Stimulated activated effector memory CD8-positive, alpha-beta T cell treated with anti-CD3 and anti-CD28 coated beads, Interleukin-12 subunit alpha, Interleukin-12 subunit beta, amount 100 ng/mL, for 72 hours (primary cell): ENCODE measurements at places on chromosomes 12 and 14.
A peak's percentile ranks its signal among the peaks of the same experiment; 100 is the strongest.

DNA sequence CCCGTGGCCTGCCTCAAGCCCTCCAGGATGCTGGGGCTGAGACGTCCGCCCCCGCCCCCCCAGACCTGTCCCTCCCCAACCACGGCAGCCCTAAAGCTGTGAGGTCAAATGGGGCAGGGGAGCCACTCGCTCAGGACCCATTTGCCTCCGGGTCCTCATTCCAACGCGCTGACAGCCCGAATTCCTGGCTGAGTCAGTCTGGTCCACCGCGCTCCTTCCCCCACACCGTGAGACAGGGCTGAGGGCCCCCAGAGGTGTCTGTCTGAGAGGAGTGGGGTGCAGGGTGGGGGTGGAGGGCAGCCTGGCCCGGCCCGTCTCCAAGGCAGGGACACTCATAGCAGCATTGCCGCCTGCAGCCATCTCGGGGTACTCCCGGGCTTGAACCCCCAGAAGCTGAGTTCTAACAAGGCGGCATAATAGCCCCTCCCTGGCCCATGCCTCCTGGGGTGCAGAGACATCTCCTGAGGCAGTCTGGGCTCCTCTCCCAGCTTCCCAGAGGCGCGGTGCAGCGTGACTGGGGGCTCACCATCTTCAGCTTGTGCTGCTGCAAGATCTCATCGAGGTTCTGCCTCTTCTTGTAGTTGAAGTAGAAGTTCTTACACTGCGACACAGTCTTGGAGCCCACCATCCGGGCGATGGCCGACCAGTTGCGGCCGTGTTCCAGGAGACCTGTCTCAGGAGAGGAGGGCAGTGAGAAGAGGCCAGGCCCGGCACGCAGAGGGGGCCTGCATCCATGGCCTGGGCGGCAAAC lies 90.5 kb downstream of the RFLNA start:
- no peak for DNase-seq

DNA sequence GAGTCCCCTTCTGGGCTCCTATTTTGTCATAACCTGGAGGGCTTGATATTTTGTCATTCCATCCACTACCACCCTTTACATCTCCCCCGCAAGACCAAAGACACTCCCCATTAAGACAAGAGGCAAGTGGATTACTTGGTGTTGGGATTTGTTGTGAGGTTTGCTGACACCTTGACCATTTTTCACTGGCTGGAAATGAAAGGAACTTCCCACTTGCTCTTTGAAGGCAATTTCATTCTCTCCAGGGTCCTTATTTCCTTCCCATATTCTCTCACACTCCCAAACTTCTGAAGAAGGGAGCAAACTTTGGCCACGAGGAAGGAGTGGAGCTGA lies 14.9 kb downstream of the AGAP2 start:
- DNase-seq, result no peak

- no peak for DNase-seq
Measured at GRCh38 chr12:88994537-88994936, 357.8 kb downstream of the DUSP6 start.

DNA sequence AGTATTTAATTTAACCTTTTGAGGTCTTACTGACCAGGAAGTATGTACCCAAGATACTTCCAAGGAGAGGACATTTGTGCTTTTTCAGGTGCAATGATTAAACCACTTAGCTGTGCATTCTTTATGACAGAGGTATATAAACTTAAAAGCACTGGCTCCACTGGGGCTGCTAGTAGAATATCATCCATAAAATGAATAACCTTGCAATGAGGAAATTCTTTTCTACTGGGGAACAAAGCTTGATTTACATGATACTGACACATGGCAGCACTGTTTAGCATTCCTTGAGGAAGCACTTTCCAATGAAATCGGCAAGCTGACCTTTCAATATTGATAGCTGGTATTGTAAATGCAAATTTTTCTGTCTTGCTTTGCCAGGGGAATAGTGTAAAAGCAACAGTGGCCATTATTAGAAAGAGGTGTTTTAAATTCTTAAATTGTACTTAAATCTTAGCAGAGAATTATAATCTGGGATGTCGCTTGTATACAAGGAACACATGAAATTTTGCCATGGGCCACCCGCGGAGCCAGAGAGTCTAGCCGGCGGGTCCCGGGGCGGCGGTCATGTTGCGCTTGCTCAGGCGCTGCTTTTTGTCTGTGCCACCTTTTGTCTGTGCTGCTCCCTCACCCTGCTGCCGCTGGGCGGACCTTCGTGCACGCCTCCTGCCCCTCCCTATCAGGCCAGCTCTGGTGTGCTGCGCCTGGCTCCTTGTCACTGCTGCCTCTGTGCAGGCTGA lies 20.9 kb upstream of the BLTP3B start:
- peak; percentile 33 for DNase-seq

DNA sequence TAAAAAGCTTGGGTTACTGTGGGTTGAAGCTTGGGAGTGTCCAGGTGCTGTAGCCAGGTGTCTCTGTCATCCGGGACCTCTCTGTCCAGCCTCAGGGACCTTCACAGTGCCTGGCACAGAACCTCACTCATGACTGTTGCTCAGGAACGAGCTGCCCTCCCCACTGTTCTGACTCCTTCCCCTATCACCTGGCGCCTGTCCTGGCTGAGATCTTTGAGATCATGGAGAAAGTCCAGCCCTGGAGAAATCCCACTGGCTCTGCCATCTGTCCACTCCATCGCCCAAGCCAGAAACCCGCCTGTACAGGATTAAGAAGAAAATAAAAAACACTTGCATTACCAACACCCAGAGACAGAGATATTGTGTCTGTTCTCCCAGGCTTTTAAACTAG lies 53.5 kb downstream of the DGLUCY start:
- DNase-seq, result no peak

DNA sequence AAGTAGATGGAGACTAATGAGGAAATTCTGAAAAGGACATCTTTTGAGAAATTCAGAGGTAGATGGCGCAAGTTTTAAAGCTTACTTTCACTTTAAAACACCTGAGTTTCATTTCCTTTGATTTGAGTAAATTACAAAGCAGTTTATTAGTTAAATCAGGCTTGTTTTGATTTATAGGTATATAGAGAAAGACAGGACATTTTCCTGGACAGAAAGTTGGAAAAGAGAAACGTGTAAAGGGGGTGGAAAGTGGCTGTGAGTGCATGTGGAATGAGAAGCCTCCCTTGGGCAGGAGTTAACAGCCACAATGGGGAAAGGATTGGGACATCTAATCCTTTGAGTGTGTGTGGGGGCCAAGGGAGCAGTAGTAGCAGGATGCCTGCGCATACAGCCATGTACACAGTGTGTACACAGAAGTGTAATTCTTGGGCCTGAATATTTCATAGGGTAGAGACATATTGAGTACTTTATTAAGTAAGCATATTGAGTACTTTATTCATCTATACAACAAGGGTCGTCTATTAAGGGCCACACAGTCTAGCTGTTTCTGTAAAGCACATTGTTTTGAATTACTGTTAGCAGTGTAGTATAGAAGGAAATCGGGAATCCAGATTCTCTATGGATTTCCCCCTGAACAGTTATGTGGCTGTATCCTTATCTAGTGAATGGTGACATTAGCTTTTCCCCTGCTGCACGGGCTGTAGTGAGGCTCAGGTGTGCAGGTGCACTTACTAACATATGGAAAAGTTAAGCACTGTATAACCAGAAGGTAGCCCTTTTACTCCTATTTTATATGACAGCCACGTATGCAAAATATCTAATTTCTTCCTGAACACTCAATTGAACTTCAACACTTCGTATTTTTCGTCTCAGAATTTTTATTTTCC lies 19.1 kb downstream of the MARK3 start:
- no peak for DNase-seq

- DNase-seq, result no peak
Measured at GRCh38 chr12:4566474-4566873, 4.5 kb downstream of the DYRK4 start.

DNA sequence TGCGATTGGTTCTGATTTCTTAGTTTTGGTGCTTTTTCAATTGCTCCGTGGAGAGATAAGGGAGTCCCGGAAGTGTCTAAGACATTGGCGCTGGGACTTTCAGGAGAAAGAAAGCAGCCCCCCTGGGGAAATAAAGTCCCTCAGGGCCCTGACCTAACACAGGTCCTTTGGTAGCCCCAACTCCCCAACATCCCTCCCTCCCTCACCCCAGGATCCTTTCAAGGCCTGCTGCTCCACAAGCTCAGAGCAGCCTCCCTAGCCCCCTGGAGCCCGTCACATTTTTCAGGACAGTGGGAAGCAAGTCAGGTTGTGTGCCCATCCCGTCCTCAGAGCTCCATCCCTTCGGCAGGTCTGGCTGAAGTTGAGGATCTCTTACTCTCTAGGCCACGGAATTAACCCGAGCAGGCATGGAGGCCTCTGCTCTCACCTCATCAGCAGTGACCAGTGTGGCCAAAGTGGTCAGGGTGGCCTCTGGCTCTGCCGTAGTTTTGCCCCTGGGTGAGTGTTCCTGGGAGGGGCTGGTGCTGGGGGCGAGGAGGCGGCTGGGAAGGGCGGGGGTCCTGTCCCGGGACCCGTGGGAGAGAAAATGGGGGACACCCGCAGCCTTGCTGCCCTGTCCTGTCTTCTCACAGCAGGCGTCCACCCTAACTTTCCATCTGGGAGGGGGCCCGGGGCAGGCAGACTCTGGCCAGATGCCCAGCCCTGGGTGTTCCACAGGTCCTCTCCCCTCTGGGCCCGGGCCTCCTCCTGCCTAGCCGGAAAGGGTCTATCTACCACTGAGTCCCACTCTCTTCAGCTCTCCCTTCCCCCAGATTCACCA lies 950 bp downstream of the IFI27 start:
- no peak for DNase-seq

GRCh38 chr12:117967043-117967442 lies 1.7 kb downstream of the KSR2 start:
- no peak for DNase-seq

DNA sequence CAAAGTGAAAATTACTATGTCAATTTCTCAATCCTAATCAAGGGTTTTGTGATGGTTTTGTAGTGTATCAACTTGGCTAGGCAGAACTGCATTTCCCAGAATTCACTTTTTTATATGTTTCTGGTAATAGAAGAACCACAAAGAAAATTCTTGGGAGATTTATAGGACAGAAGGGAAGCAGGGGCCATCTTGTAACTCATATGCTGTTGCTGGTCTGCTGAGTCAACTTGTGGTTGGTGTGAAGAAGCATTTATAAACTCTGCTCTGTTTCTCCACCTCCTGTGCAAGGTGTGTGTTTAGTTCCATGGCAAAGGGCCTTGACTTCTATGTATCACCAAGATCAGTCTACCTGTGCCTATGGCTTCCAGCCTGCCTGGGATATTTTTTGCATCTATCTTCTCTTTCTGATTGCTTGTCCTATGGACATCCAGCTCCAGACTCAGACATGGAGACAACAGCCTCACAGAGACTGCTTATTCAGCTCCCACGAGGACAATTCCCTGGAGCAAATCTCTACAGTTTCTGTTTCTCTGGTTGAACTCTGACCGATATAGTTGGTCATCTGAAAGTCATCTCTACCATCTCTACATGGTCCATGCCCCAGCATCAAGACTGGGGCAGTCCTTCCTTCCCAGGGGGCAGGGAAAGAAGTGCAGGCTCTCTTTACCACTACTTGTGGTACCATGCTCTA lies 364.3 kb upstream of the DDHD1 start:
- DNase-seq, result no peak

DNA sequence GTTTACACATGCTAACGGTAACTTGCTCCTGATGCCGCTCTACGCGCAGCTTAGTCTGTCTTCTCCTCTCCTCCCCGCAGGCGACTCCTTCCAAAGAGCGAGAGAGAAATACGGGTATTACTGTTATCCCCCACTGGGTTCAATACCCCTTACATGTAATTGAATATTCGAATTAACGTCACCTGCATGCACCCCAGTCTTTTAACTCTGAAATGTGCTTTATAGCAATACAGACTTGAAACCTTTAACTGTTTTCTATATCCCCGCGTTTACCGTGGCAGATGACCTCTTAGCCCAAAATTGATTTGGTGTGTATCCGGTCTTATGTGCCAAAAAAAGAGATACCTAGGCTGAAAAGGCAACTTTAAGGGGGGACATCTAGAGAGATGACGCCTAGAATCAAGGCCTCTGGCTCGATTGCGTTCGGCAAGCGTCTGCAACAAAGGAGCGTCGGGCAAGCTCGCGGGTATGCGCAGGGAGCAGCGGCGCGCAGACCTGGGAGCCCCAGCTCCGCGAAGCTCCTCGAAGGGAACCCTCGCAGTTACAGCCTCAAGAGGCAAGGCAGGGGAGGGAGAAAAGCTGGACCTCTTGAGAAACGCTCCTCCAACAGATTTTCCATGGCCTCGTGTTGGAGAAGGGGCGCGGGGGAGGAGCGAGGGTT lies 6.8 kb upstream of the FOXG1 start:
- no peak for DNase-seq

DNA sequence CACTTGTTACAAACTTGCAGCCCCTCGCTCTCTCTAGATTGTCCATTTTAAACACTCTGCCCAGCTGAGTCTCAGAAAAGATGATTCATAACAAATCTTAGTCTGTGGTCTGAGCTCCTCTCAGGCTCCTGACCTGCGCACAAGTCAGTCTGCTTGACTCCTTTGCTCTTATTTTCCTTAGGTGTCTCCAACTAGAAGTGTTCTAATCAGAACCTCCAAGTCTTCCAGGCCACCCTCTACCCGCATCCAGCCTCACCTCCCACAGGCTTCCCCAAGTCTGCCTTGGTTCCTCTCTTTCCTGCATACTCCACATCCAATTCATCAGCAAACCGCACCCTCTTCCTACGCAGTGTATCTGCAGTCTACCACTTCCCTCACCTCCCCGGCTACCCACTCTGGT lies 42.4 kb upstream of the BDKRB2 start:
- DNase-seq, result no peak

- no peak for DNase-seq
Measured at GRCh38 chr14:104562606-104563005, 17.0 kb upstream of the C14orf180 start.

GRCh38 chr14:72544615-72545387 lies 349.1 kb downstream of the DPF3 start:
- DNase-seq, result no peak

- no peak for DNase-seq
Measured at GRCh38 chr12:1719139-1719538, 28.3 kb downstream of the ADIPOR2 start.

GRCh38 chr12:68910128-68910527 lies 22.8 kb downstream of the CPM start:
- no peak for DNase-seq

DNA sequence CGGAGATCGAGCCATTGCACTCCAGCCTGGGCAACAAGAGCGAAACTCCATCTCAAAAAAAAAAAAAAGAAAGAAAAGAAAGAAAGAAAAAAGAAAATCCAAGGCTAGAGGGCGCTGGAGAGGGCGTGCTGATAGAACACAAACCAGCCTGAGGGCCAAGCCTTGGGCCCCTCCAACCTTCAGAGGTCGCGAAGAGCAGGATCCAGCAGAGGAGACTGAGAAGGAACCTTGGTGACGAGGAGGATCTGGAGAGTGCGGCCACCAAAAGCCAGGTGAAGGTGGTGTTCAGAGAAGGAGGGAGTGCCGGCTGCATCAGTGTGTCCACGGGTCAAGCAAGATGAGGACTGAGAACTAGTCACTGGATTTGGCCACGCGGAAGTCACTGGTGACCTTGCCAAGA lies 4.1 kb upstream of the DYNC1H1 start:
- DNase-seq, result no peak

- DNase-seq, result peak; percentile 38
Measured at GRCh38 chr14:104800771-104801519, at the start of gene ZBTB42. Gene ZBTB42 (plus strand): TSS chr14:104801101. CDS start chr14:104801198, 97 bp downstream.

GRCh38 chr12:132593938-132594358 lies 16.4 kb downstream of the LRCOL1 start:
- no peak for DNase-seq
